ENCODE measurements at places on chromosomes 2 and 18. TPM values are rescaled to one million over a fixed set of nuclear protein-coding genes. Genes with fewer than 3 reads are reported as not detected.

- no peak for DNase-seq
These were observed 155.3 kb upstream of the CDH19 start for GRCh38 chr18:66759050-66759828.

- no peak for DNase-seq
These were observed 97.7 kb upstream of the SMAD7 start for GRCh38 chr18:49048396-49049020.

The ANO7 gene
- total RNA-seq: not detected

The ERFE gene
- not detected for total RNA-seq

- DNase-seq: no peak
These were observed 60.9 kb downstream of the ARL4C start for GRCh38 chr2:234435836-234436481.

The SERPINB13 gene
- total RNA-seq: 354 TPM

Measured in esophagus squamous epithelium (tissue), 5 donors.